Putamen (tissue), 1 donor: ENCODE measurements at places on chromosomes 16 and 17.

DNA sequence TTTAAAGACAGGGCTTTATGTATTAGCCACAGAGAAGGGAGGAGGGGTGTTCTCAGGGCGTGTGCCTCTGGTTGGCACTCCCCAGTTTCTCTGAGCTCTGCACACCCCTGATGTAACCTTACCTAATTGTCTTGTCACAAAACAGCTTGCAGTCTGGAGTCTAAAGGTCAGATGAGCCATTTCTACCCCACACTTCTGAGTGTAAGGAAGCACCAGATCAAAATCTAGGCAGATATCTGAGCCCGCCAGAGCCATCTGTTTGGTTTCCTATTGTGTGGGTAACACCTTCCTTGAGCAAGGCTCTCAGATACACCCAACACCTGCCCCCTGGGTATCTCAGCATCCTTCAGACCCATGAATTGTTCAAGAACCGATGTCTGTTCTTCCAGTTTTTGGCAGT is 15.5 kb downstream of the CDH1 start:
- DNase-seq = no peak

DNA sequence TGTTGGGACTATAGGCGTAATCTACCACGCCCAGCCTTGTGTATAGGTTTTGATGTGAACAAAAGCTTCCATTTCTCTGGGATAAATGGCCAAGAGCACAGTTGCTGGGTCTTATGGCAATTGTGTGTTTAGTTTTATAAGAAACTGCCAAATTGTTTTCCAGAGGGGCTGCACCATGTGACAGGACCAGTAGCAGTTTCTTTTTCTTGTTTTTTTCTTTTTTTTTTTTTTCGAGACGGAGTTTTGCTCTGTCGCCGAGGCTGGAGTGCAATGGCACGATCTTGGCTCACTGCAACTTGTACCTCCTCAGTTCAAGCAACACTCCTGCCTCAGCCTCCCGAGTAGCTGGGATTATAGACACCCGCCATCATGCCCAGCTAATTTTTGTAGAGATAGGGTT is 34.3 kb upstream of the CBX4 start:
- DNase-seq = no peak

DNA sequence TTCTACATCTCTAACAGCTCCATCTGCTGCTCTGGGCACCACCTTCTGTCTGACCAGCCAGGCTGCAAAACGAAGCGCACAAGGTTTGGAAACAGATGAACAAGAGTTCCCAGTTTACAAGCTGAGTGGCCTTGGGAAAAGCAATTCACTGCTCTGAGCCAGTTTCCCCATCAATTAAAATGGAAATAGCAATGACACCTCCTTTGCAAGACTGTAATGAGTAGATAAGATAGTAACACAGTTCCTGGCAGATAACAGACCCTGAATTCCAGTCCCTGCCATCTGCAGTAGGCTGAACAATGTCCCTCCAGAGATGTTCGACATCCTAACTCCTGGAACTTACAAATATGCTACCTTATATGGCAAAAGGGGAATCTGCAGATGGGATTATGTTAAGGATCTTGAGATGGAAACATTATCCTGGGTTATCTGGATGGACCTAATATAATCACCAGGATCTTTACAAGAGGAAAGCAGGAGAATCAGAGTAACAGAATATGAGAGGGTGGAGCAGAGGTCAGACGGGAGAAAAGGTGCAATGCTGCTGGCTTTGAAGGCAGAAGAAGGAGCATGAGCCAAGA is 27.9 kb downstream of the CPPED1 start:
- DNase-seq = no peak

DNA sequence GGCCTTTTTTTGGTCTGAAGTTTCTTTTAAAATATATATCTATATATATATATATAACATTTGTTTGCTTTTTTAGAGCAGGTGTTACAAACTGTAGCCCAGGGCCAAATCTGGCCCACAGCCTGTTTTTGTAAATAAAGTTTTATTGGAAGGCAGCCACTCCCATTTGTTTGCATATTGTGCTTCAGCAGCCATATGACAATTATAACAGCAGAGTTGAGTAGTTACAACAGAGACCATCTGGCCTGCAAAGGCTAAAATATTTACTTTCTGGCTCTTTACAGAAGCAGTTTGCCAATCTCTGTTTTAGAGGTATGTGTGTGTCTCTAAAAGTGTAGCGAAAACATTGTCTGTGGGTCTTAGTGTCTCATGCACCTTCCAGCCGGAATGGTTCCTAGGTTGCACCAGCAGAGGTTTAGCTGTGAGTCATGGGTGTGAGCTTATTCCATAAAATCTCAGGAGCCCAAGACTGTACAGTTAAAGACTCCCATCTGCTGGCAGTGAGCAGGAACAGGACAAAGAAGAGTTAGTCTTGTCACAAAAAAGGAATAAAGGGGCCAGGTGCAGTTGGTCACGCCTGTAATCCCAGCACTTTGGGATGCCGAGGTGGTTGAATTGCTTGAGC is 23.8 kb downstream of the LCMT1 start:
- no peak for DNase-seq

DNA sequence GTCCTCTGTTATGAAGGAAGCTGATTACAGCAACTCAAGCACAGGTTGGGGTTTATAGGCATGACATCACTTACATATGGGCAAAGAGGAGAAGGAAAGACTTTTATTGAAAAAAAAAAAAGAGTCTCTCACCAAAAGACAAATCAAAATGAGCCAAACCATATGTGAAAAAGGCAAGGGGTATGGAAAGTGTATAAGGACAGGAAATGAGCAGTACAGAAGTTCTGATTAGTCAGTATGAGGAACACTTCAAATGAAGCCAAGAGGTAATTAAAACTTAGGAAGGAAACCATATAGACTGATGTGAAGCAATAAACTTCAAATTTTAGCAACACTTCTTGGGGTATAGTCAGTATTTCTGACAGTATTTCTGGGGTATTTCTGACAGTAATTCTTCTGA is 1372.6 kb downstream of the CDH11 start:
- DNase-seq = no peak

DNA sequence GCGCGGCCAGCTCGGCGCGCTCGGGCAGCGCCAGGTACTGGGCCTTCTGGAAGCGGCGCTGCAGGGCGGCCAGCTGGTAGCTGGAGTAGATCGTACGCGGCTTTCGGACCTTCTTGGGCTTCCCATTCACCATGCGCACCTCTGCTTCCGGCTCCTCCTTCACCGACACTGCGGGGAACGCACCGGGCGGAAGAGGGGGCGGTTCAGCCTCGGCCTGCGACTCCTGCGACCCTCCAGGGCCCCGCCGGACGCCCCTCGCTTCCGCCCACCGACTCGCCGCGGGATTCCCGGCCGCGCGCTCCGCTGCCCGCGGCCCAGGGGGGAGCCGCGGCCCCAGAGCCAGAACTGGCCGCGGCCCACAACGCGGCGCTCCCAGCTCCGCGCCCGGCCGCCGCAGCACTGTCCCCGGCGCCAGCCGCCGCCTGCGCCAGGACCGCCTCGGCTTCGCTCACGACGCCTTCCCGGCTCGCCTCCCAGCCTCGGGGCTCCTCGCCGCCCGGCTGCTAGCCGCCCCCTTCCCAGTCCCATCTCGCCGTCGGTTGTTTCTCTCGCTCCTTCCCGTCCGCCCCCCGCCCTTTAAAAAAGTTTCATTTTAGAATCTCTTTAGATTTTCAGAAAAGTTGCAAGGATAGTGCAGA is 1.5 kb downstream of the DLX3 start:
- no peak for DNase-seq
